HTR-8/SVneo (cell line): ENCODE measurements at places on chromosomes 16 and 17.

GRCh38 chr16:83581082-83581481 lies 226.7 kb upstream of the HSBP1 start:
- DNase-seq, result no peak

DNA sequence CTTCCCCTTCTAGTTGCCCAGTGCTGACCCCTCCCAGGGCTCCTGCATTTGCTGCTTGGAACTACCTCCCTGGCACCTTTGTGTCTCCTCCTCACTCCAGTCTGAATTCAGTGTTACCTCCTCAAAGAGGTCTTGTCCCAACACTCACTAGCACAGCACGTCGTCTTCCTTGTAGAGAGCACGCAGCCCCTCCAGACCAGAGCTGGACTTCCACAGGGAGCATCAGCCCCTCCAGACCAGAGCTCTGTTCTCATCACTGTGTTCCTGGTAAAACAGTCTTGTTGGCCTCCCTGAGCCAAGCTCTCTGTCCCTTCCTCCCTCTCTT lies 27.8 kb upstream of the MGAT5B start:
- no peak for DNase-seq

DNA sequence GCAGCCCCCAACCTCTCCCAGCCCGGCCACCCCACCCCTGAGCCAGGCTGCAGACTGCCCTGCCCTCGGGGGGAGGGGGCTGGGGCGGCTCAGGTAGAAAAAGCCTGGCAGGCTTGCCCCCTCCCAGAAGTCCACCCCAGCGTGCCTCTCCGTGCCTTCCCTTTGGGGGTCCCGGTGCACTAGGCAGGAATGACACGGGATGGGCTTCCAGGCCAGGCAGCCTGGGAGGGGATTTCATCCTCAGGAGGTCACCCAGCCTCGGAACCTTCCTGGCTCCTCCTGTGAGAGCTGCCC lies 185.0 kb downstream of the NTN1 start:
- no peak for DNase-seq

DNA sequence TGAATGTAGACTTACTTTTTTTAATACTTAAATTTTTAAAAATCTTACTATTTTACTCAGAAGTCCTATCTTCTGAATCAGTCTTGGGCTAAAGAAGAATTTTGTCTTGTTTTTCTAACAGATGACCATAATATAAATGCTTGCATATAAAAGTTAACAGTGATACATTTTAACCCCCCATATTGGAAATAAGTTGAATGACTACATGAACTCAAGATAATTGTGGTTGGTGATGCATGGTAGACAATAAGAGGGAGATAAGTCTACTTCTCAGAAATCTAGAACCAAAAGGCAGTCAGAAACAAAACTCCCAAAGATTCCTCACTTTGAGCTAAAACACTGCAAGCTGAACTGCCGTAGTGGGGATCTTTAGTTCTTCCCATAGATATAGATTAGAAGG lies 868.4 kb upstream of the SOX9 start:
- no peak for DNase-seq

GRCh38 chr16:88595101-88595500 lies 24.9 kb downstream of the ZC3H18 start:
- no peak for DNase-seq

GRCh38 chr17:40358323-40359038 lies 6.1 kb downstream of the GJD3 start:
- peak; percentile 91 for DNase-seq

- DNase-seq, result peak; percentile 84
Observed at GRCh38 chr16:87461466-87461991, 31.3 kb downstream of the ZCCHC14 start.

GRCh38 chr16:24357511-24357910 lies 101.4 kb downstream of the CACNG3 start:
- no peak for DNase-seq

GRCh38 chr17:15485045-15485444 lies 17.6 kb upstream of the CDRT4 start:
- DNase-seq, result no peak

DNA sequence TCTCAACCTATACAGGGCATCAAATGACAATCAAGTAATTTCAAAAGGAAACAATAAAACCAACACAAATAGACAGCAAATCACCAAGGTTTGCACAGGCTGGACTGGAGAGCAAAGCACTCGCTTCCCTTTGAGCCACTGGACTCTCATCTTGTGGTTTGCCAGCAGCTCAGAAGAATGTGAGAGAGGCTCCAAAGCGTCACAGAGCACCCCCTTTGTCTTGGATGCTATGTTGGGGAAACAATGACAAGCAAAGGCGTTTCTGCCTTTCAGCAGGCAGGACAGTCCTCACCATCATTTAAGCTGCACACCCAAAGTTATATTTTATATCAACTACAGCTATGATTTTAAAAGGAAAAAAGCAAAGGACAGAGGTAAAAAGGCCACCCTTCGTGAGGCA lies 13.2 kb downstream of the SLC6A4 start:
- DNase-seq, result no peak

GRCh38 chr16:10752843-10753523 lies 9.3 kb downstream of the NUBP1 start:
- DNase-seq, result no peak

GRCh38 chr17:59778996-59779395 lies 71.5 kb downstream of the VMP1 start:
- DNase-seq, result no peak

DNA sequence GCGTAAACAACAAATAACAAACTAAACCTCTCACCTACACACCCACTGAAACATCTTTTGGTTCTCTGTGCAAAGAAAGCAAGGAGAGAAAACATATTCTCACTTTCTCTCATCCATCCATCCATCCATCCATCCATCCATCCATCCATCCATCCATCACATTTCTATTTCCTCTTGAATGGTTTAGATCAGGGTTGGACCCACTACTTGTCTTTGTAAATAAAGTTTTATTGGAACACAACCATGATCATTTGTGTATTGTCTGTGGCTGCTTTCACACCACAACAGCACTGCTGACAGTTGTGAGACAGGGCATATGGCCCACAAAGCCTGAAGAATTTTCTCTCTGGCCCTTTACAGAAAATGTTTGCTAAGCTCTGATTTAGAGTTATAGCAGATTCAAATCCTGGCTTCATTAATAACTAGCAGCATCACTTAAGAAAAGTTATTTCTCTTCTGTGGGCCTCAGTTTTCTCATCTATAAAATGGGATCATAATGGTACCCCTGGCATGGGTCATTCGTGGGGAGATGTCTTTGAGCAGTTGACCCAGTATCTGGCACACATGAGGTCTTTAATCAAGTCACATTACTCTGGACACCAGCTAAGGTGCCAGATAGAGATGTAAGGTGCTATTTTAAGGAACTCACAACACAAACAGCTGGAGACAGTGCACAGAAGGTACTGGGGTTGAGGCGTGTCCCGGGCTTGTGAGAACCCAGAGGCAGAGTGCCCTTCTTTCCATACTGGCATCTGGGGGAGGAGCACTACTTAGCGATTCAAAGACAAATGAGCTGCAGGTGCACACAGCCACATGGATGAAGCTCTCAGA lies 146.3 kb downstream of the CMIP start:
- DNase-seq, result no peak

DNA sequence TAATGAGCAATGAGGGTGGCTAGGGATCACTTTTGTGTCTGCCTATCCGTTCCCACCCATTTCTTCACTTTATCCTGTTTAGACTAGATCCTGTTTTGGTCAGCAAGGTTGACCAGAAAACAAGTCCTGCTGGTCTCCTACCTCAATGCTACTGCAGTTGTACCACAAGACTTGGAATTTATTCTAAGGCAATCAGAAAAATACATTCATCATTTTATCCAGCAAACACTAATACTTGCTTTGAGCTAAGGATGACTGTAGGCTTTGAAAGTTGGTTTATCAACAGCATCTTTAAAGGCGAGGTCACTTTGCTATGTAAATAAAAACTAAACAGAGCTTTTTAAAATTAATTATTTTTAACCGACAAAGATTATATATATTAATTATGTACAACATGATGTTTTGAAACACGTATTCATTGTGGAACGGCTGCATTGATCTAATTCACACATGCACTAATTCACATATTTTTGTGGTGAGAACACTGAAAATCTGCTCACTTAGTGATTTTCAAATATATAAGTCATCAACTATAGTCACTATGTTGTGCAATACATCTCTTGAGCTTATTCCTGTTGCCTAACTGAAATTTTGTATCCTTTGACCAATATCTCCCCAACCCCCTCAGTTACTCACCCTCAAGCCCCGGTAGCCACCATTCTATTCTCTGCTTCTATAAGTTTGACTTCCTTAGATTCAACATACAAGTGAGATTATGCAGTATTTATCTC lies 125.9 kb upstream of the HS3ST3A1 start:
- DNase-seq, result no peak

- DNase-seq, result no peak
Observed at GRCh38 chr16:75024594-75024993, 25.8 kb downstream of the ZNRF1 start.

- no peak for DNase-seq
Observed at GRCh38 chr17:2259769-2260536, 43.6 kb downstream of the SMG6 start.

- DNase-seq, result no peak
Observed at GRCh38 chr17:2213291-2213960, 90.2 kb downstream of the SMG6 start.

DNA sequence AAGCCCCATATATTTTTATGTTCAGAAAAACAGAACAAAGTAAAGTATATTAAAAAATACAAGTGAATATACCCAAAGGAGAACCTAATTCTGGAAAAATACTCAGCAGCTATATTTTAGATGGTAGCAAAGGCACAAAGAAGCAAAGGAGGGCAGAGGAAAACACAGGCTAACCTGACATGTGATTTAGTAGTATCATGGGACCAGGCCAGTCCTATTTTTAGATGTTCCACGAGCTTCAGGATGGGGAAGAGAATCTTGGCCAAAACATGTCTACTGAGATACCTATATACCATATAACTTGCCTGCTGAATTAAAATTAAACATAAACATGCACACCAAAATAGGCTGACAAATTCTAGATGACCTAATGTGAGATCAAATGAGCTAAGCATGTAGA lies 32.9 kb downstream of the SMYD4 start:
- DNase-seq, result no peak

GRCh38 chr17:55168958-55169687 lies 95.6 kb upstream of the HLF start:
- no peak for DNase-seq

DNA sequence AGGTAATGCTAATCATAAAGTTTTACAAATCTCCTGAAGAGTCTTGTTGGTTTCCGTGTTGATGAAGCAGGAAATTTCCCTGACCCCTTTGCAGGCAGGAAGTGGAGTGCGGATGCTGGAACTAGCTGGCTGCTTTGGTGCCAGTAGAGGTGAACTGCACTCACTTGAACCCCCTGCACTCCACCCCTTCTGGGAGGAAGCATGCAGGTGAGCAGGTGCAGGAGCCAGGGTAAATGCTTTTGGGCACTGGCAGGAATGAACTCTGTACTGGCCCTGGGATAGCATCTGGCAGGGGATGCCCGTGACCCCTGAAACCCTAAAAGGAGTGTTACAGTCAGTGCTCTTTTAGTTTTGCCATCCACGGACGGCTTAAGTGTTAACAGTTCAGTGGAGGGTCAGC lies 430.4 kb downstream of the WWOX start:
- no peak for DNase-seq

GRCh38 chr16:78624366-78624765 lies 524.9 kb downstream of the WWOX start:
- no peak for DNase-seq

GRCh38 chr17:12765548-12765947 lies 23.8 kb upstream of the ARHGAP44 start:
- no peak for DNase-seq

GRCh38 chr17:61522088-61522487 lies 68.9 kb downstream of the NACA2 start:
- no peak for DNase-seq

DNA sequence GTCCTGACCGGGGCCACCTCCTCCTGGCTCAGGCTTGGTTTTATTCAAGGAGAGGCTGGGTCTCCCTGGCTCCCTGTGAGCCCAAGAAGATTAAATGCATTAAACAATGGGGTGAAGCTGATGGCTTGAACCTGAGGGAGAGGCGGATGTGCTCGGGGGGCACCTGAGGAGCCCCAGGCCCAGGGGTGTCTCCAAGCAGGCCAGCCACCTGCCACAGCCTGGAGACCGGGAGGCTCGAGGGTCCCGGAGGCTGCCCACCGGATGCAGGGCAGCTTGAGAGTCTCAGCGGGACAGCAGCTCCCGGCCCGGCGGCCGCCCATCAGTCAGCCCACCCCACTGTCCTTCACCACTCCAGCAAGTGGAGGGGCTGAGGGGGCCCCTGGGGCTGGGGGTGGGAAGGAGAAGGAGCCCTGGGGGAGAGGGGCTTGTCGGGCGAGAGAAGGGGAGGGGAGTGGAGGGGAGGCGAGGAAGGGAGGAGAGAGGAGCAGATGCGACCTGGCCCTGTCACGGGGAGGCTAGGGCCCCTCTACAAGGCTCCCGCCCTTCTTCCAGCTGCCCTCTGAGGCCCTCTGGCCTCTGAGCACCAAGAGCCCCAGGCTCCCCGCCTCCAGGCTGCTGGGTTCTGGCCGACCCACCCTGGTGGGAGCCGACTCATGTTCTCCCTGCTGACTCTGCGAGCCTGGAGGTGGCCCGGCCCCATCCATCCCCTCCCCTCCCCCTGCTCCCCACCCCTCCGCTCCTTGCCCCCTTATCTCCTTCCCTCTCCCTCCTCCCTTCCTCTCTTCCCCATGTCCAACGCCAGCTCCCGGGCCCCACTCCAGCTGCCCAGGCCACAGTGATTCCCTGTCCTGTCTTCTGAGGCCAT lies 13.2 kb downstream of the CD7 start:
- DNase-seq, result no peak

- no peak for DNase-seq
Observed at GRCh38 chr16:75945916-75946457, 219.7 kb upstream of the CPHXL start.

DNA sequence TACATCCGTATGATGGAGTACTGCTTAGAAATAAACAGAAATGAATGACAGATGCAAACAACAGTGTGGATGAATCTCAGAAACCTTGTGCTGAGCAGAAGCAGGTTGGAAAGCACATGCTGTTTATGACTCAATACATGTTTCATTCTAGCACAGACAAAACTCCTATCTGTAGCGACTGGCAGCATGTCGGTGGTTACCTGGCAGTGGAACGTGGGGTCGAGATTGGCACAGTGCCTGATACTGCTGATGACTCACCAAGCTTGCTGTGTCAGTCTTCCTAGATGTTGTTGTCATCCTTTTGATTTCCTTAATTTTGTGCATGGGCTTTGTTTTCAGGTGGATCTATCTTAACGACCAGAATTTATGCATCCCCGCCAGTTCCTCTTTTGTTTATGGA lies 62.1 kb downstream of the GAN start:
- DNase-seq, result no peak

DNA sequence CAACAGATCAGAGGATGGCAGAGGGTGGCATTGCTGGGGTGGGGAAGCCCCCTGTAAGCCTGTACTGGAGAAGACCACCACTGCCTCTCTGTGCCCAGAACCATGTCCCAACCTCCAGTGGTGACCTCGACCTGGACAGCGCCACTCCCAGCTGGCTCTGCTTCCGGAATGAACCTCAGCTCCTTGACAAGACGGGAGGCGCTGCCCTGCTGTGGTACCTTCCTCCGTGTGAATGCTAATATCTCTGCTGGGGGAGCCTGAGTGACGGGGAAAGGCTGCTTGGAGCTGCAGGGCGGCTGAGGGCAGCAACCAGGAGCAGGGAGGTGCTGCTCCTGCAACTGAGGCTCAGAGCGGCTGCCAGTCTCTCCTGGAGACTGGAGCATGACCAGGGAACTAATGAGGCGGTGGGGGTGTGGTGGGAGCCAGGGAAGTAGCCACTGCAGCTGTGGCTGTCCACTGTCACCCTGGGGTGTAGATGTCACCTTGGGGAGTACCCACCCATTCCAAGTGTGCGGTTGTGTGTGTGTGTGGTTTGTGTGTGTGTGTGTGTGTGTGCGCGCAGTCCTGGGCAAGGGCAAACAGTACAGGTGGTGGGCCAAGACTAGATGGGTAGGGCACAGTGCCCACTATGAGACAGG lies 6.2 kb downstream of the PRCD start:
- no peak for DNase-seq
